ENCODE measurements at places on chromosomes 6 and 20.

DNA sequence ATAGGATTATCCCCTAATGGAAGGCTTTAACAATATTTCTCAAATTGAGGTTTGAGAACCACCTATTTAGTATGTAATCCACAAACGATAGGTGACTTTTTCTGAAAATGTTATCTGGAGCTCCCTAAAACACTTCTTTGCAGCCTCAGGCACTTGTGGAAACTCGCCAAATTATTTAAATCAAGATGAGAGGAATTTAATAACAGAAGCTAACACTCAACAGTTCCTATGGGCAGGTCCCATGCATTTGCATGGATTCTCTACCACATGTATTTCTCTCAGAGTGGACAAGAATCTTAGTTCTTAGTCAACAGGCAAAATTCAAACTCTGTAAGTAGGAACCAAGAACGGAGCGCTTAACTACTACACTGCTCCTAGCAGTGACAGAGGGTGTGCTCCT is 20.7 kb downstream of the SOX4 start:
- no peak for DNase-seq

DNA sequence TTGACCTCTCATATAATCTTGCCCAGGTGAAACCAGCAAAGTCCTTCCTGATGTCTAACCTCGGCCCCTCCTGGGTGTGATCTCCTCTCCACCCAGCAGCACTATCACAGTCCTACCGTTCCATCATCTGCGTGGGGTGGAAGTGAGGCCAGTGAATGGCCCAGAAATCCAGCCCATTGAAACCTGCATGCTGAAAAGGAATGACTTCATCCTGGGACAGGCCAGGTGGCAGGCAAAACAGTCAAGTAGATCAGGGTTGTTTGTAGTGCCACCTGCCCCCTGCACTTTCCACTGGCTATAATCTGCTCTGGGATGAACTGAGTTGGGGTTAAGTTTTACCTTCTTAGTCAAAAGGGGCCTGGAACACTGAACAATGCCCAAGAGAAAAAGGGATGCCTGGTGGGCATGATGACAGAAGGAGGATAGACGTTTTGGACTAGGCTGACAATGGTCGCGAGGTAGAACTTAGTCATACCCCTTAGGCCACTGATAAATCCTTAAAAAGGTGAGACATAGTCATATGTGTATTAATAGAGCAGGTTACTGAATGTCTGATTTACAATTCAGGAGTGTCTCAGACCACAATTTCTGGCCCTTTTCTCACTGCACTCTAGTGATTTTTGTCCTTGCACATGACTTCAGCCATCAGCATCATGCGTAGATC is 8.1 kb upstream of the HSP90AB1 start:
- DNase-seq: no peak

DNA sequence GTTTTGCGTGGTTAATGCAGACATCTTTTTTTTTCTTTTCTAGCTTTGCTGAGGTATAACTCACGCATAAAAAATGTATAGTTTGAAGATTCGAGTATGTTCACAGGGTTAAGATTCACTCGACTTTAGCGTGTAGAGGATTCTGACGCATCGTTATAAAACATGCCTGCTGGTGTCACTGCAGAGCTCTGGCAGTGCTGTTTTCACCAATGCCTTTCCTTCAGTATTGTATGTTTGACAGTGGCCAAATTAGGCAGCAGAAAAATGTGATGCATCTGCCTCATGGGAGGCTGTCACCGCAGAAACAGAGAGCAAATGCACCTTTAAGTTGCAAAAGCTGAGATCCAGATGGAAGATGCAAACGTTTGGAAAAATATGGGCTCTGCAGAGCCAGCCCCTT is 18.0 kb upstream of the SIRPB2 start:
- DNase-seq: no peak

DNA sequence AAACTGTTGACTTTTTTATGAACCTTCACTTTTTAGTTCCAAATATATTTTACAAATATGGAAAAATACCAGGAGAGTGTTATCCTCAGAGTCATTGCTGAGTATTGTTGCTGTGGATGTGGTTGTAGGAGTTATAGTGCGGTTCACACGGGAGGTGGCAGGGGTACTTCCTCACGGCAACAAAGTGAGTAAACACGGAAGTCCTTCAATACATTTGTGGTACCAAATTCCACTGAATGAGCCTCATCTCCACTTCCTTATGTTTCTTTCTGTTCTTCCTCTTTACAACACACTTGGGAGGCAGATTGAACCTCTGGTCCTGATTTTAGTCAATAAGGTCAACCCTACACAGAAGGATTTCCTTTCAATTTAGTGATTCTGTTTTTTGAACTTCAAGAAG is 371.8 kb downstream of the BTBD3 start:
- DNase-seq: no peak

DNA sequence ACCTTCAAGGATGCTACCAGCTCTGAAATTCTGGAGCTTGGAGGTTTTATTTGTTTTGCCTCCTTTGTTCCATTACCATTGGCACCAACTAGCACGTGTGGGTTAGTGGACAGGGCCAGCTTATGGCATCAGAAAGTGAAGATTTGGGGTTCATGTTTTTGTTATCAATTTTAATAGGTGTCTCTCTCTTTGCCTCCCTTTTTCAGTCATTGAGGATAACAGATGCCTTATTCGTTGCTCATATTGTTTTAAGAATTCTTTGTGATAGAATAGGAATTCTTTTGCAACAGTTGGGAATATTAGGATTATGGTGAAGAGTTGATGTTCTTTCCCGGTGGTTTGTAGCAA is 22.9 kb downstream of the TMC2 start:
- no peak for DNase-seq

- no peak for DNase-seq
These were observed 254.4 kb upstream of the JAG1 start for GRCh38 chr20:10927936-10928840.

DNA sequence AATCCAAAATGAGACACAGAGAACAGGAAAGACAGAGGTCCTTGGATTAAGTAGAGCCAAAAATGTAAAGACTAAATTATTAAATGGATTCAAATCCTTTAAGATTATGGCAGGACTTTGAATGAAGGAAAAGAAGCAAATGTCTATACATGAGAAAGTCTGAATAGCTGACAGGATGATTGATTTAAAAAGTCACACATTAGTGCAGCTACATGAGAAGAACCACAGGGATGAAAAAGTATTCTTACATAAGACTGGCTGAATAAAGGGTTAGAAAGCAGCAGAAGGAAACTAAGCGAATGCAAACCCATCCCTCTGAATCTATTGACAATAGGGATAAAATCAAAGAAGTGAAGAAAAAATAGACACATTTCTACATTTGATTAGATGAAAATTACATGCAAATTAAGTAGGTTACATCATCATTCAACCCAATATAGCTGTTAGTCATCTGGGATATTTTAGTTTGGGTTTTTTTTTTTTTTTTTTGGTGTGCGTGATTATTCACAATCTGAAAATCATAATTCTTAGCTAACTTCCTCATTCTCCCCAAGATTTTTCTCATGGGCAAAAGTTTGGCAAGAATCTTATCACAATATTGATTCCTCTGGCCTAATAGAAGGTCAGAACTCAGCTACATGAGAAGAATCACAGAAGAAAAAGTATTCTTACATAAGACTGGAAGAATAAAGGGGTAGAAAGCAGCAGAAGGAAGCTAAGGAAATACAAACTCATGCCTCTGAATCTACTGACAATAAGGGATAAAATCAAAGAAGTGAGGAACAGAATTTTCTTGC is 845.4 kb downstream of the HACE1 start:
- DNase-seq: no peak

- no peak for DNase-seq
These were observed 20.9 kb downstream of the UTRN start for GRCh38 chr6:144305985-144306384.

- no peak for DNase-seq
These were observed 675.7 kb upstream of the AGPAT4 start for GRCh38 chr6:161949531-161949930.

GRCh38 chr20:7523288-7523687 is 417.0 kb downstream of the HAO1 start:
- no peak for DNase-seq

DNA sequence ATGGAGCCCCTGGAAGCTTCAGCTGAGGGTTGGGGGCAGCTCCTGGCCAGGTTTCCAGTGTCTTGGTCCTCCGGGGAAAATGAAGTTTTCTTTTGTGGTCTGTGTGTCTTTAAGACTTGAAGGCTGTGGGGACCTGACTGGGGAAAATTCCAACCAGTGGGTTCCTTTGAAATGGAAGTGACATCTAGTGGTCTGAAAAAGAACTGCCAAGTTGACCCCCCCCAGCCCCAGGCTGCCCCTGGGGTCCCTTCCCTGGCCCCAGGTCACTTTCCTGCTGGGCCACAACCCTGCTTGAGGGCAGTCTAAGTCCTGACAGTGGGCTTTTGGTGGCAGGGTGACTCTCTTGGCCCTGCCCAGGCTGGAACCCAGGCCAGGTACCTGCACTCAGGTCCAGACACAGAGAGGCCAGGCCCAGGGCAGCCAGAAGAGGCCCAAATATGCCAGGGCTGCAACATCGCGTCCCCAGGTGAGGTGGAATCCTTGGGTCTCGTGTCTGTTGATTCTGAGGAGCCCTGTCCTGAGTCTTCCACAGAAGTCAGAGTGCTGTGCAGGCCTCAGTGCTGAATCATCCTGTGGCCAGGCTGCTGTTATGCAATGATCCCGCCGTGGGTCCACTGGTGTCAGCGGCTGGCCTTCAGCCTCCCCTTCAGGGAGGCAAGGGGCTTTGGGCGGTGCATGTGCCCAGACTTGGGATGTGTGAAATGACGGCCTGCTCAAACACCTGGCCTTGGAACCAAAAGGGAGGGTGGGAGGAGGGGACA is 68.4 kb downstream of the VEGFA start:
- no peak for DNase-seq

GRCh38 chr6:77131426-77131825 is 331.9 kb downstream of the HTR1B start:
- DNase-seq: no peak

DNA sequence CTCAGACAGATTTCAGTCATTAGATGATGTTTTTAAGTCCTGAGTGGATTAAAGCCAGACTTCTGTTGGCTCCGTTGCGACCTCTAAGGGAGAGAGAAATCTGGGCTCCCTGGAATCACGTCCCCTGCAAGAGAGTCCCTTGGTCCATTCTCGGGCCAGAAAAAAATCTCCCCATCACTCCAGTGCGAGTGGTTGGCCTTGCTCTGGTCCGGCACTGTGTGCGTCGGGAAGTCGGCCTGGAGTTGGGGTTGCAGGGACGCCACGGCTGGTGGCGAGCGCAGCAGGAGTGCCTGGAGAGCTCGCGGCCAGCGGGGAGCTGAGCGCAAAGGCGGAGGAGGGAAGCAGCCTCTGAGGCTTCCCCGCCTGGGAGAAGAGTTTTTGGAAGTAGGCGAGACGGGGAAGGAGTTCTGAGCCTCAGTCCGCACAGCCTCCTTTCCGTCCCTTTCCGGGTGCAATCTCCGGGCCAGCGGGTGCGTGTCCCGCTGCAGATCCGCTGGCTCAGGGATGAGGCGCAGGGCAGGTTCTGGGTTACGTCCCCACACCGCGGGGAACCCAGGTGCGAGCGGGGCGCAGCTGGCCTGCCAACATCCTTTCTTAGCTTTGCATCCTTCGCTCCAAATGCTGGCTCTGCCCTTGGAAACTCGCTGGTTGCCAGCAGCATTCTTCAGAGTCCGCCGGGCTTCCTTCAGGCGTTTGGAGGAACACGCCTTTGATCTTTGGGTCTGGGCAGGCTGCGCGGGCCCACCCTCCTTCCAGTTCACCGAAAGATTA is 6.8 kb downstream of the TCF21 start:
- DNase-seq: no peak

- DNase-seq: no peak
These were observed 150.4 kb downstream of the BTBD3 start for GRCh38 chr20:12068121-12068520.

DNA sequence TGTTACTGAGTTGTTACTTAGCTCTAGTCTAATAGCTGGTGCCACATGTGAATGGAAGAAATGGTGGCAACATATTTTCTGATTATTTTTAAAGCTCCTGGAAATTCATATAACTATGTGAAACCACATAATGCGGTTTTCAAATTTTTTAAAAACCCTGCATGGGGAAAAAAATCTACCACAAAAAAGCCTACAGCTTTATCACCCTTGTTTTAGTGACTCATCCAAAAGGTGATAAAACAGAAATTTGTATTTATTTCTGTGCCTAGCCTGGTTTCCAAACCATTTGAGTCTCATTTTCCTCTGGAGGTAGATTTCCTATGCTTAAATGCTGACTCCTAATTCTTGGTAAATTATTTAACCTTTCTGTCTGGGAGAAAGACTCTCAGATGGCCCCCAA is 5.4 kb upstream of the FBXO30 start:
- DNase-seq: no peak

- peak; percentile 27 for DNase-seq
These were observed 125.3 kb downstream of the ATXN1 start for GRCh38 chr6:16635810-16636602.

DNA sequence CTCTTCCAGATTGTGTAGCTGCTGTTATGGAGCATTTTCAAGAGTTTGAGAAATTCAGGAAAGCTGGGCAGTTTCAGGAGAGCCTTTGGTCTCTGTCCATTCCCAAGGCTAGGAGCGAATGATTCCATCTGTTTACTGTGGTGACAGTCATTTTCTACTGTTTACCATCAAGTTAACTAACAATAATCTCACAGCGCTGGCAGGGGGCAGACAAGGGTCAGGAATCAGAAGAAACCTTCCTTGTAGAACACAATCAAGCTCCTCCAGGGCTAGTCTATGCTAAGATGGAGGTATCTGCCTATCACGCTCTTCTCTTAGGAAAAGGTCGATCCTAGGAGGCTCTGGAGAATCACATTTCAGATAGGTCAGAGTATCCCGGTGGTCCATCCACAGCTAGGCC is 293.9 kb downstream of the KIF16B start:
- no peak for DNase-seq

GRCh38 chr6:108763931-108764579 is 84.2 kb upstream of the ARMC2 start:
- DNase-seq: no peak

- DNase-seq: no peak
These were observed 872 bp upstream of the RIMS4 start for GRCh38 chr20:44811150-44811685.

DNA sequence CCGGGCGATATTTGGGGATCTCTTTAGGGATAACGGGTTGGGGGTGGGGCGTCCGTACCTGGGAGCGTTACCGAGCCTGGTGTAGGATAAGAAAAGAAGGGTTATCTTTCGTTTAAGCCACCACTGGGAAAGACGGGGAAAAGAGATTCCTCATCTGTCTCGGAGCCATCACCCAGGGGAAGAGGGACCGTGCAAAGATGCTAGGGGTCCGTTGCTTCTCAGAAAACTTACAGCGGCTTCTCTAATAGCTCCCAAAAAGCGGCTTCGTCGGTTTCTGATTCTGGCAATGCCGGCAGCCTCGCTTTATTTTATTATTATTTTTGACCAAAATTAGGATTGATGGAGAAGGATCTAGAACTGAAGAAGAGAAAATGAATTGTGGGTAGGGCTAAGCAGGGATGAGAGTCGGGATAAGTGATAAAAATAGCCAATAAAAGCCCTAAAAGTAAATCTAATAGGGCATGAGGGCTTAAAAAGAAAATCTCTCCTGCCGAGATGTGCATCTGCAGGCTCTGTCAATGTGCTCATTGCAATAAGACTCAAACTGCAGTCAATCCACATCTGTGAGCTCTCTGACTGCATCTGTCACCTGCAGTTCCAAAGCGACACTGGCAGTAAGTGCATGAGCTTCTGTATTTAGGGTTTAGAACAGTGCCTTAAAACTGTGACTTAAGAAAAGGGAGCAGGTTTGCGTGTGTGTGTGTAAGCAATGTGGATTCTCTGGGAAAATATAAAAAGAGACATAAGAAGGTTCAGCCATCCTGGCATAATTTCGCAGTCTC is 801 bp downstream of the TBPL1 start:
- no peak for DNase-seq

Data from stimulated activated naive CD8-positive, alpha-beta T cell treated with anti-CD3 and anti-CD28 coated beads, Interleukin-15, Interleukin-2, amounts not matched to agents 100 U/mL and 50 U/mL, for 24 hours (primary cell).